Fibroblast of gingiva (primary cell): ENCODE measurements at places on chromosomes 1 and 21.

- DNase-seq = no peak
These were observed 498.7 kb upstream of the NFIA start for GRCh38 chr1:60583696-60584095.

- DNase-seq = no peak
These were observed 412.4 kb downstream of the DISC1 start for GRCh38 chr1:232038706-232039677.

- DNase-seq = no peak
These were observed 50.4 kb downstream of the PRPF38A start for GRCh38 chr1:52454779-52455178.

DNA sequence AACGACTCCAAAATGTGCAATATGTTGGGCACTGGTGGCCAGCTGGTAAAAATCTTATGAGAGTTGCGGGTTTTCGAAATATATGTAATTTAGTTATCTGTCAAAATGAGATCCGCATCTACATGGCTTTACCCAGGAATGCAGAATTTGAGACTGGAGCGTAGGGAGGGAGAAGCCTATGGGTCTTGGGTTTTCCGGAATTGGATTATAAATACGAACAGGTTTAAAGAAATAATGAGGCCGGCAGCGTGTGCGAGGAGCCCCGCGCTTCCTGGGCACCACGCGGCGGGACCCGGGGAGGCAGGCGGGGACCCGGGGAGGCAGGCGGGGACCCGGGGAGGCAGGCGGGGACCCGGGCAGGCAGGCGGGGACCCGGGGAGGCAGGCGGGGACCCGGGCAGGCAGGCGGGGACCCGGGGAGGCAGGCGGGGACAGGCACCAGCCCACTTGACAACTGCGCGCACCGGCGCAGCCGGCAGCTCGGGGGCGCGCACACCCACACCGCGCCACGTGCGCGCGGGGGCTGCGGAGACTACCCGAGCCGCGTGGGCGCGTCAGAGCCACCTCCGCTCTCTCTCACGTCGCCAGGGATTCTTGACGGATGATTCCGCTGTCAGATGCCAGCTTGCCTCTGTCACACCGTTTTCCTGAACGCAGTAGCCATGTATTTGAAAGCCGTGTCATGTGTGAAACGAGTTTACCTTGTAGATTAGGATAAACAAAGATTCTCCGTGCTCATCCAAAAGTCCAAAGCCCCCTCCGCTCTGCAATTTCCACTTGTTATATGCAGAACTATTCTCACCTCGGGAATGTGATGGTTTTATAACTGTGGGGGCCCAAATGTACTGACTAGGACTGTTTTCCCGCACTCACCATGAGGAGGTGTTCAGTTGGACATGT, 54.3 kb upstream of the HNRNPU start:
- DNase-seq = no peak

DNA sequence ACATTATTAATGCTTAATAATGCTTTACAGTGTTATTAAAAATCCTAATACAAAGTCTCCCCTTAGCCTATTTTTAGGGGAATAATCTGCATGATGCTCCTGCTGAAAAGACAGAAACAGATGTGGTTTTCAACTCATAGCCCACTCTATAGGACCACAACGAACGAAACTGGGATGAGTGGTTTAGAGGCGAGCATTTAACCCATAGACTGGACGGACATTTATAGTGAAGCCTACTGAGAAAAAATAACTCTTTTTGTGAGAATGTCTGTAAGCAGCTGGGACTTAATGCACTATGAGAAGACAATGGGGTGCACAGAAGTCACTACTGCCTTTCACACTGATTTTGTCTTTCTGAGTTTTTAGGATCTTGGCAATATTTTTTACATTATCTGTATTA, 1599.6 kb upstream of the B3GALT2 start:
- no peak for DNase-seq

DNA sequence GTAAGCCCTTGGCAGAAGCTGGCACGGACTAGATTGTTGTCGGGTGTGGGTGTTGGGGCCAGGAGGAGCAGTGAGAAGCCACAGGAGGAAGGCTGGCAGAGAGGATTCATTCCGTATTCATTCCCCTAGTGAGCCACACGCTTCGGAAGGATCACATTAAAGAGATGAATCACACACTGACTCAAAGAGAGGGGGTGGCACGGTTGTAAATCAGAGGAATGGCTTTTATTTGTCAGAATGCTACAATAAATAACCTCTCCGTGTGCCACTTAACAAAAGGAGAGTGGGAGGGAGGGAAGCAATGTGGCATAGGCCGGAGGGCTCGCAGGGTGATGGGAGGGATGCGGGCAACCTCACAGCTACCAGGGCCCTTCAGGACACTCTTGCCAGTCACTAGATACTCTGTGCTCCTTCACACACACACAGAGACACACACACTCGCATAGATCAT, 135.5 kb downstream of the HIVEP3 start:
- DNase-seq = peak; percentile 84
